ENCODE measurements at places on chromosomes 1 and 21.
A peak's percentile ranks its signal among the peaks of the same experiment; 100 is the strongest.

DNA sequence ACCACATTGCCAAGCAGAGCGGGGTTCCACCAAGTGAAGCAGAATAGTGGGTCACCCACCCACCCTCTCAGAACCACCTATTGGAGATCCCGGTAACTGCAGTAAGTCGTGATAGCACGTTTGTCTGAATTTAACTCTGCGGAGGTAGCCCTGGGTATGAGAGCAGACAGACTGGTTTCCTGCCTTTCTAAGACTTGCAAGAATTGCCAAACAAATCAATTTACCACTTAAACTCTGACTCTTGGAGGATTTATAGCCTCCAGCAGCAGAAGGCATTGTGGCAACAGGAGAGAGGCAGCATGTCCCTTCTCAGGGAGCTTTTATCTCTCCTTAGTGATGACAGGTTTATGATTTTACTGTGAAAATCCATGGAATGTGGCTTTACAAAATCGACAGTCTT is 287.9 kb upstream of the FMN2 start:
- DNase-seq = no peak

DNA sequence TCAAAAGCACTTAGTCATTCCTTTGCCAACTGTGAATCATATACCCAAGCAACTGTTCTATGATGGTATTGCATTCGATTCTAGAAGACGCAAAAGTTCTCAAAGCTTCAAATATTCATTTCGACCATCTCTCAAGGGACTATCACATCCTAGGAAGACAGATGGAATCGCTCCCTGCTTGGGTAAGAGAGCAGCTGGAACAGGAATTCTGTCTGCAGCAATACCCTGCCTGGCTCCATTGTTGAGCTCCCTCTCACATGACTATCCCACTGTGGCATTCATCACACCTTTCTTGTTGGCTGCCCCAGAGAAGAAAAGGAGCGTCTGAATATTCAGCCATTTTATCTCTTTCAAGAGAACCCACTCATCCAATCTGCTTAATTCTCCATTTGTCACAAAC is 397.7 kb downstream of the NTNG1 start:
- DNase-seq = no peak

DNA sequence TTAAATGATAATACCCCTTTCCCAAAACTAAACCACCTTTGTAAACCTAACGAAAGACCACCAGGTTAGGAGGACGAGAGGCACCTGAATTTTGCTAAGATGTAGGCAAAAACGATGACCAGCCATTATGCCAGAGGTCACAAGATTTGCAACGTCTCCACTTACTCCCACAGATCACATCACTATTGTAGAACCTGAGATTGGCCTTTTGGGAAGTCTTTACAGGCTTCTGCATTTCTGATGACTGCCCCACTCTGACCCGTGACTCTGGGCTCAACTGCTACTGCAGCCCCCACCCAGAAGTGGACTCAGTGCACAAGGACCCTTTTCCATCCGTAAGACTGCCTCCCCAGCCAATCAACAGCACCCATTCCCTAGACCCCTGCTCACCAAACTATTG is 36.4 kb upstream of the COL6A2 start:
- DNase-seq = no peak

- DNase-seq = no peak
Measured at GRCh38 chr21:43910460-43910859, 45.4 kb downstream of the AGPAT3 start.

DNA sequence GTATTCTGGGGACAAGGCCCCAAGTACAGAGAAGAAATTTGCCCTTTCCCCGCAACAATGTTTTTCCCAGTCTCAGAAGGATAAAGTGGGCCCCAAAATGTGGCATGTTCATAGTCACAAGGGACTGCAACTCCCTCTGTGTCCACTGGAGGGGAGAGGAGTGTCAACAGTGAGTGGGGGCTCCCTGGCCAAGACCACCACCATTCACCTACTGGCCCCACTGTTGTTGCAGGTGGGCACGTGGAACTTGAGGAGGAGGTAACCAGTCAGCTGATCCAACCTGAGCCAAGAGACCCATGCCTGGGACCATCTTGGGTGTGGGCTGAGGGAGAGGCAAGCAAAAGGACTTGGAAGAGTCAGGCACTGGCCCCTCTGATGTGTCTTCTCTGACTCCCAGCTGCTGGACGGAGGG is 777 bp downstream of the NUDT17 start:
- DNase-seq = peak; percentile 0

- DNase-seq = peak; percentile 82
Measured at GRCh38 chr1:54886724-54887664, at the start of gene DHCR24. TSS of gene DHCR24 (minus strand) at chr1:54887195. CDS start at chr1:54887119, 76 bp downstream.

GRCh38 chr1:113887402-113888175 is at the start of gene BCL2L15:
TSS of gene BCL2L15 (minus strand) at chr1:113887581. CDS start at chr1:113887375, 206 bp downstream.
- no peak for DNase-seq

GRCh38 chr1:201260648-201261311 is 22.5 kb upstream of the PKP1 start:
- no peak for DNase-seq

DNA sequence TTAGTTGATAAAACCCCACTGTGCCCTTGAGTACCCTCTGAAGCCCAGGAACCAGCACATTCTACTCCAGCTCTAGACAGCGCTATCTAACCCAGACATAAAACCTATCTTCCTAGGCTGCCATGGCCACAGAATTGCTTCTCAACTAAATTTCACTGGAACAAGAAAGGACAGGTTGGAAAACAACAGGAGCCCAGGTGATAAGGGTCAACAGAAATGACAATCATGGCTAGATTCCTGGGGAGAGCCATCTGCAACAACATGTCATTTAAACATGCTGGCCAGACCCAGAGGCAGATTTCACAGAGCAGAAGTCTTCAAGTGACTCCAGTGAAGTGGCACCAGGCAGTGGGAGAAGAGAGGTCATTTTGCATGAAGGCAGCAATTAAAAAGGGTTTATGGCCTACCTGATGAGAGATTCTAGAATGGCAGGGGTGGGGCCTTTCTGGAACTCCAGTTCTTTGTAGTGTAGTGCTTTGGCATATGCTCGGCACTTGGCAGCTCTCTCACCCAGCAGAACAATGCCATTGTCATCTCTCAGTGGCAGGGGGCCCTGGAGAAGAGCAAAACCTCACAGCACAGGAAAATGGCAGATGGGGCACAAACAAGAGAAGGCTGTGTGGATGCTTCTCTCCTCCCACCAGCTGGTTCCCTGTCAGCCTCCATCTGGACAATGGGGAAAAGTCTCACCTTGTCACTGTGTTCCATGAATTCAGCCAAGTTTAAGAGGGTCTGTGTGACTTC is 9.9 kb downstream of the ANGPTL7 start:
- DNase-seq = no peak

- no peak for DNase-seq
Measured at GRCh38 chr1:41322101-41322661, 39.1 kb upstream of the FOXO6 start.

GRCh38 chr1:201083741-201084140 is 28.5 kb downstream of the CACNA1S start:
- DNase-seq = no peak

- DNase-seq = no peak
Measured at GRCh38 chr1:119676571-119677206, 28.6 kb upstream of the ZNF697 start.

- no peak for DNase-seq
Measured at GRCh38 chr1:236350308-236350707, 43.8 kb upstream of the EDARADD start.

DNA sequence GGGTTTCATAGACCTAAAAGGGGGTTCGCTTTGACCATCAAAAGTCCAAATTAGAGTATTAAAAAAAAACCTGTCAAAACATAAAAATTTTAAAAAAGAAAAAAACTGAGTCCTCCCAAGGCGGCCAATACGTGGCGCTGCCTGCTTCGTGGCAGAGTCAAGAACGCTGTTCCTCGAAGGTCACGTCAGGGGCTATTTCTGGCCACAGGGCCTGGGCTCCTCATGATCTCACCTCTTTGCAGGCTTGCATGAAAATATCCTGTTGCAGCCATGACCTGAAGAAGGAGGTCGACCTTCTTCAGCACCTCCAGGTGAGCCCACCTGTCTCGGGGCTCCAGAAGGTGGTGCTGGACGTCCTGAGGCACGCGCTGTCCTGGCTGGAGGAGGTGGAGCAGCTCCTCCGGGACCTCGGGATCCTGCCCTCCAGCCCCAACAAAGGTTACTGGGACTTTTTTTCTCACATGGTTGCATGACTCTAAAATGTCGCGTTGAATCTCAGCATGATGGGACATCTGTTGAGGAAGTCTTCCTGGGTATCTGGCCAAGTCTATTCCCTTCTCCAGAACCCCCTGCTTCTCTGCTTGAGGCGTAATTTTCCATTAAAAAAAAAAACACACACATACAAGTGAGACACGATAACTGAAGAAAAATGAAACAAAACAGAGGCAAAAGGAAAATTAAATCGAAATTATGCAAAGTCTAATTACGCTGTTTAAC is 80.4 kb upstream of the EFHD2 start:
- no peak for DNase-seq

- DNase-seq = no peak
Measured at GRCh38 chr1:109138358-109138757, 24.4 kb downstream of the ELAPOR1 start.

DNA sequence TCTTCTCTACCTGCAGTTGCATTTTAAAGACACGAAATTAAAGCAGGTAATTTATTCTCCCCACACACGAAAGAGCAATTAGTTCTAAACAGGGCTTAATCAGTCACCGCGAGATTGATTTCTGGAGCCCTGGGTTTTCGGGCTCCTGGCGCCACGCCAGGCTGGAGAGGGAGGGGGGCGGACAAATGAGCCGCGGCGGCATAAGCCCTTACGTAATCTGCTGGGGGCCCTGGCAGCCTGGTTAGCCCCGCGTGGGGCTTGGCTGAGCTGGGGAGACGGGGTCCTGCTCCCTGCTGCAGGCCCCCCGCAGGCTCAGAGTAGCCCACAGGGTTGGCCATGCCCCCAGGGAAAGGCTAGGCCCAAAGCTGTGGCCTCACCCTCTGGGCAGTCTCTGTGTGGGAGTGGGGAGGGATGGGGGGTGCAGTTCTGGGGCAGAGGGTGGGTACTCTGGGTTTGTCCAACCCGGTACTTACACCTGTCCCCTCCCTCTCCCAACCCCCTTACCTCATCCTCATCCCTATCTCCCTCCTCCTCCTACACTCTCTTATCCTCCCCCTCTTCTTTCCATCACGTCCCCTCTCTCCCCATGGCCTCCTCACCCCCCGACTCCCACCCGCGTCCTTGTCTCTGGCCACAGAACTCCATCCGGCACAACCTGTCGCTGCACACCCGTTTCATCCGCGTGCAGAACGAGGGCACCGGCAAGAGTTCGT is 19.9 kb downstream of the FOXO6 start:
- DNase-seq = peak; percentile 97

- DNase-seq = no peak
Measured at GRCh38 chr1:10522322-10522860, 47.6 kb downstream of the PEX14 start.

- no peak for DNase-seq
Measured at GRCh38 chr1:2176615-2177014, 18.0 kb downstream of the FAAP20 start.

- DNase-seq = no peak
Measured at GRCh38 chr1:38292969-38293368, 246.4 kb upstream of the POU3F1 start.

GRCh38 chr1:202075389-202075788 is 47.3 kb upstream of the GPR37L1 start:
- no peak for DNase-seq

Data from NCI-H1436 (cell line).